ENCODE measurements at places on chromosomes 2 and 18.
A peak's percentile ranks its signal among the peaks of the same experiment; 100 is the strongest.

- no peak overlapping the region for H3K27ac ChIP-seq
- H3K4me1 ChIP-seq = peaks cover 20% of the 10 kb centered on the region
- H3K27me3 ChIP-seq = peaks cover 4% of the 10 kb centered on the region
- H3K4me3 ChIP-seq = no peak overlapping the region
- DNase-seq = no peak
Observed at GRCh38 chr2:120250640-120251039, 2.0 kb upstream of the RALB start.

DNA sequence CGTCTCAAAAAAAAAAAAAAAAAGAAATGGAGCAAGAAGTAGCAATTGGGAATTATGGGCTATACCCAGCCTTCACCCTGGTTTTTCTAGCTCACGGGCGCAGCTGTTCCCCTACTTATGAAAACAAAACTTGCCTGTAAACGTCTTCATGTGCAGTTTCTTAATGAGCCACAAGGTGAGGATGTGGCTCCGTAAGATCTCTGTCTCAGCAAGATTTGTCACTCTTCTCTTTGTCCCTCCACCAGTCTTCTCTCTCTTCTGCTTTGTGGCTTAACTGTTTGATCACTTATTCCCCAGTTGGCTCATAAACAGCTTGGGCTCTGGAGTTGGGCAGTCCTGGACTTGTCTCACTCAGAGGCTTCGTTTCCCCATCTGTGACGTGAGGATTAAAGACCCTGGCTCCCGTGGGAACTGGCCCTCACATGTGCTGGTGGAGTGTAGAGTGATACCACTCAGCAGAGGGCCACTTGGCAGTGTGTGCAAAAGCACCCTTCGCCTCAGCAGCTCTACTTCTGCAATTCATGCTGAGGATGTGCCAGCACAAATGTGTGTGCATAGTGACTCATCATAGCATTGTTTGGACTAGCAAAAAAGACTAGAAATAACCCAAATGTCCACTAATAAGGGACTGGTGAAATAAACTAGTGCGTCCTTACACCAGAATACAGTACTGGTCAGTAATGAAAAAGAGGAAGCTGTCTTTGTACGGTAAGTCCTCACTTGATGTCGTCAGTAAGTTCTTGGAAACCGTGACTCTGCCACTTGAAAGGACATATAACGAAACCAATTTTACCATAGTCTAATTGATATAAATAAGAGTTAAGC lies 8.7 kb downstream of the CEP68 start:
- no peaks in the 10 kb centered on the region for H3K27me3 ChIP-seq
- DNase-seq = peak; percentile 74
- H3K4me1 ChIP-seq = peaks cover 4% of the 10 kb centered on the region

- no peak overlapping the region for H3K27ac ChIP-seq
- H3K4me3 ChIP-seq = no peak overlapping the region
- peak; percentile 54 for DNase-seq
Observed at GRCh38 chr18:63322908-63323634, 3.5 kb upstream of the BCL2 start.

DNA sequence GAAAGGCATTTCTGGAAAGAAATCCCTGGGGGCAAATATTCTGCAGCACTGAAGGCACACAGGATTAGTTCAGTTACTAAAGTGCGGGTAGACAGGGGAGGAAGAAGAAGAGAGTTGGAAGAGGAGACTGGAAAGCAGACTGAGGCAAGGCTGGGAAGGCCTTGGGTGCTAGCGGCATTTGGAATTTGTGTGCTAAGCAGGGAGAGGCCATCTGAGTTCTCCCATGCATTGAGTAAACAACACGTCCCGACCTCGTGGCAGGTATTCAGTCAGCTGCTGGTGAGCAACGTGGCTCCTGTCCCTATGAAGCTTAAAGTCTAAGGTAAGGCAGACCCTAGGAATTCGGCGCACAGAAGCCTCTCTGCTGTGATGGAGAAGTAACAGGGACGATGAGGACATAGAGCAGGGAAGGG lies 30.7 kb downstream of the ATP8B1 start:
- no peaks in the 10 kb centered on the region for H3K36me3 ChIP-seq
- H3K27ac ChIP-seq = no peak overlapping the region
- DNase-seq = peak; percentile 88
- H3K27me3 ChIP-seq = no peaks in the 10 kb centered on the region

DNA sequence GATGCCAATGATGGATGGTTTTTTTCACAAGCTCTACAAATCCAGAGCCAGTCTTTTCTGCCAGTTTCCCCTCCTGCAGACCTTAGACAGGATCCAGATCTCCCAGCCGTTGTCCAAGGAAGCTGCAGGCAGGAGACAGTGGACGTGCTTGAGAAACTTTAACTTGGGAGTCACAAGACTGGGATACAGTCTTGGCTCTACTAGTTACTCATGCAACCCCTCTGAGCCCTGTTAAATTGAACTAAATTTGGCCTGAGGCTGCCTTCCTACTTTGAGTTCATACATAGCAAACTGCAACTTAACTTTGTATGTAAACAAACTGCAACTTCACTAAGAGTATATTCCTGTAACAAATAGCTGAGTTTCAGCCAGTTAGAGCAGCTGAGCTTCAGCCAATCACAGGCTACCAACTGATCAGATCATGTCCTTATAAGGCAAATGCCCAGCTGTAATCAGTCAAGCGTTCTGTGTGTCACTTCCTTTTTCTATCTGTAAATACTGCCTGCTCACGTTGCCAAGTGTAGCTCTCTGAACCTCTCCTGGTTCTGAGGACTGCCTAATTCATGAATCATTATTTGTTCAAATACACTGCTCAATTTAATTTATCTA lies 140.9 kb downstream of the CAPN13 start:
- no peak overlapping the region for H3K4me3 ChIP-seq
- H3K27ac ChIP-seq = peak overlapping the region; percentile 29
- no peaks in the 10 kb centered on the region for H3K36me3 ChIP-seq
- H3K27me3 ChIP-seq = no peaks in the 10 kb centered on the region
- peaks cover 15% of the 10 kb centered on the region for H3K4me1 ChIP-seq

GRCh38 chr2:15913146-15913545 lies 27.2 kb upstream of the MYCN start:
- H3K27me3 ChIP-seq = no peaks in the 10 kb centered on the region
- no peak overlapping the region for H3K4me3 ChIP-seq
- H3K36me3 ChIP-seq = no peaks in the 10 kb centered on the region
- no peak overlapping the region for H3K27ac ChIP-seq
- H3K4me1 ChIP-seq = peaks cover 6% of the 10 kb centered on the region
- DNase-seq = no peak

DNA sequence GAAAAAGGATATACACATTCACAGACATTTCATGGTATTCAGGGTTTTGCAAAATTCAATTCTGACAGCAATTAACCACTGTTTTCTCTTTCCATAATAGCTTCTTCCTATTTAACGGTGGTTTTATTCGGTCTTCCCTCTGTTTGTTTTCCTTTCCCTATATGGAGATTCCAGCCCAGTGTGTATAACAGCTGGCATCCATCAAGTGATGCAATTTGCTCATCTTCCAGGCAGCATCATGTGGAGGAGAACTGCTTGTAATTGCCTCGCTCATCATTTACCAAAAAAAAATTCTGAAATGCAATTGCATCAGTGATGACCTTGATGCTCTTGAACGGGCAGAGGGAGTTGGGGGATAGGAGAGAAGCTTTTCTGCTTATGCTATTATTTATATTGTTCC lies 165.9 kb upstream of the PGAP1 start:
- no peaks in the 10 kb centered on the region for H3K27me3 ChIP-seq
- no peak for DNase-seq
- no peaks in the 10 kb centered on the region for H3K36me3 ChIP-seq
- H3K4me3 ChIP-seq = no peak overlapping the region
- peaks cover 21% of the 10 kb centered on the region for H3K4me1 ChIP-seq

- H3K36me3 ChIP-seq = no peaks in the 10 kb centered on the region
- no peaks in the 10 kb centered on the region for H3K27me3 ChIP-seq
- DNase-seq = no peak
Observed at GRCh38 chr2:74985978-74986609, 27.7 kb downstream of the POLE4 start.

GRCh38 chr2:17637131-17637906 lies 96.8 kb downstream of the VSNL1 start:
- no peaks in the 10 kb centered on the region for H3K36me3 ChIP-seq
- no peak overlapping the region for H3K27ac ChIP-seq
- peak overlapping the region; percentile 7 for H3K4me3 ChIP-seq
- no peaks in the 10 kb centered on the region for H3K27me3 ChIP-seq

GRCh38 chr2:205189301-205189700 lies 493.0 kb upstream of the NRP2 start:
- no peaks in the 10 kb centered on the region for H3K27me3 ChIP-seq
- no peak overlapping the region for H3K27ac ChIP-seq
- no peak for DNase-seq
- H3K36me3 ChIP-seq = no peaks in the 10 kb centered on the region

GRCh38 chr2:46380038-46380940 lies 83.1 kb downstream of the EPAS1 start:
- H3K4me1 ChIP-seq = no peaks in the 10 kb centered on the region
- peaks cover 80% of the 10 kb centered on the region for H3K36me3 ChIP-seq

- H3K4me3 ChIP-seq = no peak overlapping the region
- no peak overlapping the region for H3K27ac ChIP-seq
- H3K27me3 ChIP-seq = no peaks in the 10 kb centered on the region
- DNase-seq = no peak
- no peaks in the 10 kb centered on the region for H3K36me3 ChIP-seq
Observed at GRCh38 chr18:28127763-28128658, 48.9 kb downstream of the CDH2 start.

- no peak for DNase-seq
- no peaks in the 10 kb centered on the region for H3K27me3 ChIP-seq
- no peak overlapping the region for H3K4me3 ChIP-seq
- H3K27ac ChIP-seq = no peak overlapping the region
Observed at GRCh38 chr2:85178980-85179411, 45.8 kb downstream of the TCF7L1 start.

GRCh38 chr2:273333-273732 lies 8.6 kb downstream of the ACP1 start:
- DNase-seq = no peak
- H3K27me3 ChIP-seq = no peaks in the 10 kb centered on the region
- H3K4me3 ChIP-seq = no peak overlapping the region
- H3K36me3 ChIP-seq = peaks cover 29% of the 10 kb centered on the region
- no peaks in the 10 kb centered on the region for H3K4me1 ChIP-seq
- H3K27ac ChIP-seq = no peak overlapping the region

GRCh38 chr18:44025421-44025820 lies 655.3 kb upstream of the SETBP1 start:
- H3K36me3 ChIP-seq = no peaks in the 10 kb centered on the region
- H3K4me1 ChIP-seq = no peaks in the 10 kb centered on the region
- no peaks in the 10 kb centered on the region for H3K27me3 ChIP-seq
- no peak for DNase-seq
- H3K27ac ChIP-seq = no peak overlapping the region
- no peak overlapping the region for H3K4me3 ChIP-seq

DNA sequence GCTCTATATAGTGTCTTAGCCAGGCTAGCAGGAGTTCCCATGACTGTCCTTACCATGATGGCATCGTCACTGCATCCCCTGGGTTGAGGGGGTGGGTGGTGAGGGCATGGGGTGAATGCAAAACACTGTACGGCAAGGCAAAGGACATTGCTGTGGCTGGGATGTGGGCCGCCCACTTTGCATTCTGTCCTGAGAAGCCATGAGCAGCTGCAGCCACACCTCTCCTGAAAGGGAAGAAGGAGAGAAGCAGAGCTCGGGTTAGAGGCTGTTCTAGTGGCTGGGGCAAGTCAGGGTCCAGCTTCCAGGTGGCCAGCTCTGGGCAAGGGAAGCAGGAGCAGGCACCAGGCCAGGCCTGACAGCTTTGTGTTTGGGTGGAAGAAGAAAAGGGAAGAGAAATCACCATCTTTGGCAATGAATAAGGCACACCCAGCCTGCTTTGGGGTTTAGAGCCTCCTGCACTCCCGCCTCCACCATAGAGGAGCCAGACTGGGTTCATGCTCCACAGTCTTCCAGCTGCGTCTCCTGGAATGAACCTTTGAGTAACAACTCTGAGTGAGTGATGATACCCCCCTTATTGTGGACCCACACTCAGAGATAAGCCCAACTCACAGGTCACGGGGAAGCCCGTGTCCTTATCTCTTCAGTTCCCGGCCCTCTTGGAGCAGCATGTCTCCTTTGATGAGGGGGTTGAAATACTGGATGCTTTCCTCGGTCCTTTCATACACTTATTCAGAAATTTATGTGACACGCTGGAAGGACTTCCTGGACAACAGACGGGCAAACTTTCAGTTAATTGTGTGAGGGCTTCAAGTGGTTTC lies 63.4 kb downstream of the INPP4A start:
- peaks cover 19% of the 10 kb centered on the region for H3K4me1 ChIP-seq
- DNase-seq = peak; percentile 24
- no peak overlapping the region for H3K4me3 ChIP-seq
- H3K36me3 ChIP-seq = no peaks in the 10 kb centered on the region
- no peaks in the 10 kb centered on the region for H3K27me3 ChIP-seq
- H3K27ac ChIP-seq = no peak overlapping the region

DNA sequence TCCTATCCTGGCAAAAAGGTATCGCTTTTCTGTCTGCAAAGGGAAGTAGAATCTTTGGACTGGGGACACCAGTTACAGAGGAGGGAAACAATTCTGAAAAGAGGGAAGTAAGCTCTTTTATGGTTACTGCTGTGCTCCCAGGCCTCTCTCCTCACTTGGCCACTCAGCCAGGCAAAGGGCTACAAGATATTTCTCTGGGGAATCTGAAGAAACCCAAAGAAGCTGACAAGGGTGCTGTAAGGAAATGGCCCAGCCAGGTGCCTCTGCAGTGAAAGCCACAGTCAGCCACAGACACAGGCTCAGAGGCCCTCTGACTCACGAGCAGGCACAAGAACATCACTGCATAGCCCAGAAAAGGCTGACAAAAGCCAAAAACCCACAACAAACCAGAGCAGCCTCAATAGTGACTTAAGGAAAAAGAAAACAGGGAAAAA lies 5.8 kb downstream of the HDLBP start:
- no peak overlapping the region for H3K4me3 ChIP-seq
- H3K27me3 ChIP-seq = no peaks in the 10 kb centered on the region
- DNase-seq = no peak
- no peaks in the 10 kb centered on the region for H3K36me3 ChIP-seq
- peaks cover 11% of the 10 kb centered on the region for H3K4me1 ChIP-seq

- H3K36me3 ChIP-seq = no peaks in the 10 kb centered on the region
- H3K4me1 ChIP-seq = no peaks in the 10 kb centered on the region
- no peak for DNase-seq
- H3K4me3 ChIP-seq = no peak overlapping the region
Observed at GRCh38 chr2:206555721-206556120, 86.6 kb upstream of the FAM237A start.

GRCh38 chr2:61471905-61472805 lies 1.3 kb upstream of the USP34 start:
- H3K4me3 ChIP-seq = peak overlapping the region; percentile 87
- peak overlapping the region; percentile 97 for H3K27ac ChIP-seq
- DNase-seq = peak; percentile 3
- no peaks in the 10 kb centered on the region for H3K27me3 ChIP-seq
- H3K36me3 ChIP-seq = peaks cover 8% of the 10 kb centered on the region
- H3K4me1 ChIP-seq = peaks cover 7% of the 10 kb centered on the region
